Muscle of arm (tissue), 14 donors: ENCODE measurements at places on chromosomes 4 and X.

- no peak for DNase-seq
Measured at GRCh38 chr4:161285461-161285860, 878.3 kb downstream of the FSTL5 start.

DNA sequence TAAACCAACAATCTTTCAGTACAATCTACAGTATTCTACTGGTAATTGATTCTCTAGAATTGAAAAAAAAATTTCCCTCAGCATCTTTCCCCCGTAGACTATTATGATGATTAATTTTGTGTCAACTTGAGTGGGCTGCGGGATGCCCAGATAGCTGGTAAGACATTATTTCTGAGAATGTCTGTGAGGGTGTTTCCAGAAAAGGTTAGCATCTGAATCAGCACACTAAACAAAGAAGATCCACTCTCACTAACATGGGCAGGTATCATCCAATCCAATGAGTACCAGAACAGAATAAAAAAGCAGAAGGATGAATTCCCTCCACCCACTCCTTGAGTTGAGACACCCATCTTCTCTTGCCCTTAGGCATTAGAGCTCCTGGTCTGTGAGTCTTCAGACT, 186.1 kb upstream of the MAB21L2 start:
- no peak for DNase-seq

DNA sequence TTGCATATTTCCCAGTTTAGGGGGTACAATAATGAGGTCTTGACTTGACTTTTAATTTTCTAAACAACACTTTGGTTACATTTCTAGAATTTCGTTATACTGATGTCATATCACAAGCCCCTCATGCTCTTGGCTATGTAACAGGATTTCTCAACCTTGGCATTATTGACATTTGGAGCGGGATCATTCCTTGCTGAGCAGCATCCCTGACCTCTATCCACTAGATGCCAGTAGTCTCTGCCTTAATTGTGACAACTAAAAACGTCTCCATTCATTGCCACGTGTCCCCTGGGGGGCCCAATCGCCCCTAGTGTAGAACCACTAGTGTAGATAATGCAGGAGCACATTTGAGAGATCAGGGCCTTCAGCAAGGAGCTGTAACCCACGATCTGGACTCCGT, 234.2 kb upstream of the MID1 start:
- no peak for DNase-seq

GRCh38 chrX:29858714-29859113, 356.6 kb upstream of the MAGEB2 start:
- no peak for DNase-seq

GRCh38 chr4:7918981-7919380, 20.7 kb downstream of the AFAP1 start:
- no peak for DNase-seq

GRCh38 chrX:130676861-130677260, 226.1 kb downstream of the ENOX2 start:
- no peak for DNase-seq

DNA sequence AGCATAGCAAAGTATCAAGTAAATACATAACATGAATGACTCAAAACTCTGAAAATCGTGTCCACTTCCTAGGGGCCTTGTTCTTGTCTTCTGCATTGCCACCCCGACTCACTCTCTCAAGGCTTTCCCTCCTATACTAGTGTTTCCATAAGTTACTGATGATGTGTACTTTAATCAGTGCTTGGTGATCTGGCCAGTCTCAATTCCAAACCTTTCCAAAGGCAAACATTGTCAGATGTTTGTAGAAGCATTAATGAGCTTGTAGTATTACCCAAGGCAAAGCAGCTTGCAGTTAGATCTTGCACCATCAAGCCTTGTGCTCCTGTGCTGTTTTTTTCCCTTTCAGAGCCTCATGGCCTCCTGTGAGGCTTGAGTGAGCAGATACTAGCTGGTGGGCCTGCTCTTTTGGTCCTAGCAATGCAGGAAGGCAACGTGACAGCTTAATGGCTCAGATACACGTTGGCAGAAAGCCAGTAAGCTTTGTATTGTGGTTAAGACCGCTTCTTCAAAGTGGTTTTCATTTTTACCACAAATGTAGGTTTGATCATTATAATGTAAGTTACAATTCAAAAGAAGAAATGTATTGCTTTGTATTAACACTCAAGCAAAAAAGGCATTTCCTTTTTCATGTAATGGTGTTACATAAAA, 51.8 kb downstream of the RBPJ start:
- DNase-seq: peak; percentile 23

DNA sequence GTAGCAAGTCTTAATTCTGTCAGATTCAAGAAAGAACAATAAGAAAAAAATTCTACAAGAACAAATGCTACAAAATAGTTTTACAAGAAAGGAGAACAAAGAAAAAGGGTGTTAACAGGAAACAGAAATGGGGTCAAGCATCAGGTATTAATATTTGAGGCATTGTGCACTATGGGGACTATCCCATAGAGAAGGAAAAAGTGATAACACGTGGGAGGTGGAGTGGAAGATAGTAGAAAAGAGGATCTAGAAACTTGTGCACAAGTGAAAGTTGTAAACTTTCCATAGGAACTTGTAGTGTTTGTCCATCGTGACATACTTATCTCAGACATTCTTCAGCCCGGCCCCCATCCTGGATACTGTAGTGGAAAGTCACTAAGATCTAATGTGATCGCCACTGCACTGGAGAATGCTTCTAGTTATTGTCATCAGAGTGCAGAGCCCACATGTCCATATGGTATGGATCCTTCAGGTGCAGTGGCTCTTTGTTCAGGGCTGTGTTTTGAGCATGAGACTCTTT, 15.4 kb upstream of the NFXL1 start:
- no peak for DNase-seq
